Trophoblast cell (in vitro differentiated cells and primary cell): ENCODE measurements at places on chromosomes 1 and 21.
A peak's percentile ranks its signal among the peaks of the same experiment; 100 is the strongest.

DNA sequence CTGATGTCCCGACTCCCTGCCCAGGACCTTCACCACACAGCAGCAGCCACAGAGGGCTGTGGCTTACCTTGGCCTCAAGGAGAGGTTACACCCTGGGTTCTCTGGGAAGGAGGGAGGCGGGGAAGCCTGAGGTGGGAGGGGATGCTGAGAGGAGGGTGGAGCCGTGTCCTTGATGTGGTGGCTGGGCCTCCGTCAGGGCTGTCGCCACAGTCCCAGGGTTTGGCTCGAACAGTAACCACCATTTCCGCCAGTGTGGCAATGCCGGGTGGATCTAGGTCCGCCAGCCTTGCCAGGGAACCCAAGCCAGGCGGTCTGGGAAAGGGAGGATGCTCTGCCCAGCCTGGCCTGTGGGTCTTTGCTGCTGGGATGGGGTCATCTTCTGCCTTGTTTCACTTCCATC, 18.4 kb upstream of the CDCA8 start:
- no peak for DNase-seq

DNA sequence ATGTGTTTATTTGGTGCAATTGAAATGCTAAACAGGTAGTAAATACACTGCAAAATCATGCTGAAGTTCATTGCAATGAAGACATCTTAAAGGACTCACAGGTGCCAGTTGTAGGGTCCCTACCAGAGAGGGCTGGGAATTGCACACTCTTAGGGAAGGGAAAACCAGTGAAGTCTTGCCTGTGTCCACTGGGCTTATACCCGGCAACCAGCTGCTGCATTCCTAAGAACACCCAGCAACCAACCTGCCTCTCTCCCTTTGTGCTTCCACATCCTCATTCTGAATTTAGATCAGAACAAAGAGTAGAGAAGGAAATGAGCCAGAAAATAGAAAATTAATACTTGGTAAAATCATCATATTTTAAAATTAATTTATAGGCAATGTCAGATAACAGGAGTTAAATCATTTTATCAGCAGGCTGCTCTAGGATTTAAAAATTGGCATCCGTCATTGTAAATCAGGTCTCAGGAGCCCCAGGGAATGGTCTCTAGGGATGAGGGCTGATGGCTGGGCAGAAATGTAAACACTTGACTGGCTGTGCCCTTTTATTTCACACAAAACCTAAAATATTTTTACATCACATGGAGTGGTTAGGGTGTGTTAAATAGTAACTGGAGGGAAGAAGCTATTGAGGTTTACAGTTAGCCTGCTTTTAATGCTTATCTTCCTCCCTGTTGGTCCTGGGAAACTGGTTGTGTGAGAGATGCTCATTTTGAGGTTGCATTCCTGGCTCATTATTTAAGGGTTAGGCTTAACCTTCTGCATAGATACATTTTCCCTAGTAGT, 31.3 kb downstream of the PTGFRN start:
- no peak for DNase-seq

- no peak for DNase-seq
Observed at GRCh38 chr21:34092262-34092921, 19.0 kb downstream of the MRPS6 start.

- peak; percentile 52 for DNase-seq
Observed at GRCh38 chr1:186618401-186619170, 61.6 kb downstream of the PTGS2 start.

- no peak for DNase-seq
Observed at GRCh38 chr21:42118901-42119300, 47.8 kb downstream of the UMODL1 start.

DNA sequence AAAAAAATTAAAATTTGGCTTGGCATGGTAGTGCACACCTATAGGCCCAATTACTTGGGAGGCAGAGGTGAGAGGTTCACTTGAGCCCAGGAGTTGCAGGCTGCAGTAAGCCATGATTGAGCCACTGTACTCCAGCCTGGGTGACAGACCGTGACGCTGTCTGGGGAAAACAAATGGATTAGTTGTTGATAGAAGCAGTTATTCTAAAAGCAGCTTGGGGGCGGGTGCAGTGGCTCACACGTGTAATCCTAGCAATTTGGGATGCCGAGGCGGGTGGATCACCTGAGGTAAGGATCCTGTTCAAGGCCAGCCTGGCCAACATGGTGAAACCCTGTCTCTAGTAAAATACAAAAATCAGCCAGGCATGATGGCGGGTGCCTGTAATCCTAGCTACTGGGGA, 40.3 kb downstream of the KIF1B start:
- no peak for DNase-seq

- DNase-seq, result no peak
Observed at GRCh38 chr1:15934211-15935055, 41.5 kb downstream of the ZBTB17 start.

- DNase-seq, result no peak
Observed at GRCh38 chr21:32956061-32956656, 69.6 kb upstream of the OLIG2 start.

DNA sequence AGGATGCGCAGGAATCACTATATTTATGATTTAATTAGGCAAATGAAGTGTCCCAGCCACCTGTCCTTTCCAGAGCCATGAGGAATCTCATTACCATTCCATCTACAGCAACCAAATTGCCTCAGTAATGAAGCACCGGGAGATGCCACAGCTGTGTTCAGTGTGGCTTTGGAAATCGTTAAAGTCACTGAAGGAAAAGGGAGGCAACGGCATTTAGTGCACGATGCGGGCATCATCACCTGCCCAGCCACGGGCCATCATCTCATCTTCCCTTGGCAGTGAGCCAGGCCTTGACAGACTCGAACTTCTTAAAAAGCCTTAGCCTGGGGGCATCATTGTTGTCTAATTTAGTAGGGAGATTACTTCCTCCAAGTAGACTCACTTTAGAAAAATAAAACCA, 67.8 kb downstream of the CNIH3 start:
- peak; percentile 53 for DNase-seq

DNA sequence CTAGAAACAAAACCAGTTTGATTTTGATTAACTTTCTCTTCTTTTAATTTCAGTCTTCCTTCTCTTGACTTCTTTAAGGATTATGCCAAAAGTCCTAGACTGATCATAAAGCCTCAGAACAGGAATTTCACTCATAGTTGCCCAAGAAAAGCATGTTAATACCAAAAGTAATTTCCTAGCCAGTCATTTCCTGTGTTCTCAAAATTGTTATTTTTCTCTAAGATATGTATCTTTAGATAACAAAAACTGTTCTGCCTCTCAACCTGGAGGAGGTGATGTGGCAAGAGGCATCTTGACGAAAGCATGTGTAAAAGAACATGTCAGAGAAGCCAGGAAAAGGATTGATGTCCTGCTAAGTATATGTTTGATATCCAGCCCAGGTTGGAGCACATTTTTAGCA, 78.0 kb upstream of the IPO9 start:
- peak; percentile 59 for DNase-seq

DNA sequence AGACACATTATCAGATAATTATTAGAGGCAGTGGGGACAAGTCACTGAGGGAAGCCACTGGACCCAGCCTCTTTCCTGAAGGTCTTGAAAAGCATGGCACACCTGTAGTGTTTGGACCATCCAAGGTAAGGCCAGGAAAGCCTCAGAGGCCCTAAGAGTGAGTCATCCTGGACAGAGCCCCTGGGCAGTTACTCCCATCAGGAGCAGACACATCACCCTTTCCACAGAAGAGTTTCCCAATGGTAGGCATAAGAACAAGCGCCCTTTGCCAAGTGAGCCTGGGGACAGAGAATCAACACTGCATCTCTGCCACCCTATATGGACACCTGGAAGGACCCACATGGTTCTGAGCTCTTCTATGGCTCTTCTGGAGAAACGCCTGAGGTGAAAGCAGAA, 136.0 kb downstream of the PLXNA2 start:
- DNase-seq, result peak; percentile 75

- peak; percentile 53 for DNase-seq
Observed at GRCh38 chr21:42524341-42525028, 10.8 kb downstream of the SLC37A1 start.

DNA sequence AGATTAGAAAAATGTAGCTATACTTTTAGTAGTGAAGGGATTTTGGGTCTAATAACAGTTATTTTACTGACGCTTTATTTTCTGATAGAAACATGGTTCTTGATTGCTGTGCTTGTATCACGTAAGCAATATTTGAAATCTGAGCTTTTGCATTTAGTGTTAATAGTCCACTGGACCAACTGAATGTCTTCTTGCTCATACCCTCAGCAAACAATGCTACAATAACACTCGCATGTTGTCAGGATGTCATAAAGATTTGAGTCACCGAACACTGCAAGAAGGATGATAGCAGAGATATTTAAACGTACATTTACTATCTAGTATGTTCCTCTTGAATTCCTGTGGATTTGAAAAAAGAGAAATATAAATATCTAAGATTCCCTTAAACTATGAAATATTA, 7.5 kb downstream of the DYRK1A start:
- no peak for DNase-seq

GRCh38 chr1:234556245-234556943, 53.6 kb downstream of the IRF2BP2 start:
- DNase-seq, result no peak

GRCh38 chr1:204446413-204447111, 34.9 kb upstream of the PPP1R15B start:
- DNase-seq, result peak; percentile 39

DNA sequence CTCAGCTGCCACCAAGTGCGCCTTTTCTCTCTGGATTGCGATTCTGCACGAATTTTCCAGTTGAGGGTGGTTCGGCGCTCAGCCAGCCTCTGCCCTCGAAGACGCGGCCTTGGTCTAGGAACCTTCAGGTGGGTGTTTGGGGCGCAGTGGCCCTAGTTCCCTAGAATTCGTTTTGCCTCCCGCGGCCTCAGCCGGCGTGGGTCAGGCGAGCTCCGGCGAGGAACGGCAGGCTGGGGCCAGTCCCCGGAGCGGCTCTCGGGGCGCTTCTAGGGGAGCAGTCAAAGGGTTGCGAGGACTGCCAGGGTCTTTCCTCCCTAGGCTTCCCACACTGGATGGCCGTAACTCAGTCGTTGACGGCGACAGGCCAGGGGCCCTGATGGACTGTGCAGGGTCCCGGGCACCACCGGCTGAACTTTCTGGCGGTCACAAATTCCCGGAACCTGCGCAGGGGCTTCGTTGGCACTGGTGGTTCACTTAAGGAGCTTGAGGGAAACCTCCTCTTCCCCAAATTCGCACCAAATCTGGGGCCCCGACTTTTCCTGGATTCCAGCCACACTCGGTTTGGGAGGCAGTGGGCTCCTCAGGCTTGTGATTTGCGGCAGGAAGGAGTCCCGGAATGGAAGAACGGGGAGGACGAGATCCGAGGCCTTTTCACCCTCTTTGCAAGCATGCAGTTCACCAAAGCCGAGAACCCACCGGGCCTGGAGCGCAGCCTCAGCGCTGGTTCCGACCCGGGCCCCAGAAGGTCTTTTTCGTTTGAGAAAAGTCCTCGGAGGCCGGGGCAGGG, 1.2 kb downstream of the DMBX1 start:
- no peak for DNase-seq

DNA sequence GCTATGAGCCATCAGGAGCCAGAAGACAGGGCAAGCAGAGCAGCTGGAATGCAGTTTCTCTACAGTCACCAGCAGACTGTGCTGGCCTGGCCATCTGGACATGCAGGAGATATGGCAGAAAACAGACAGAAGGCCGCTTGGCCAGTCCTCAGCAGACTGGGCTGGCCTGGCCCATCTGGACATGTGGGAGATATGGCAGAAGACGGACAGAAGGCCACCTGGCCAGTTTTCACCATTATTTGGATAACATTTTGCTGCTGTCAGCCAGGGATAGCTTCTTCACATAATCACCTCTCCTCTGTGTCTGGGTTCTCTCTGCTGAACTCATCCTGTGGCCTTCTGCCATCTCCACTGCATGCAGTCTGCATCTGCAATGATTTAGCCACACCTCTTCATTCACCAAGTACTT, 25.0 kb upstream of the CACYBP start:
- DNase-seq, result peak; percentile 72

DNA sequence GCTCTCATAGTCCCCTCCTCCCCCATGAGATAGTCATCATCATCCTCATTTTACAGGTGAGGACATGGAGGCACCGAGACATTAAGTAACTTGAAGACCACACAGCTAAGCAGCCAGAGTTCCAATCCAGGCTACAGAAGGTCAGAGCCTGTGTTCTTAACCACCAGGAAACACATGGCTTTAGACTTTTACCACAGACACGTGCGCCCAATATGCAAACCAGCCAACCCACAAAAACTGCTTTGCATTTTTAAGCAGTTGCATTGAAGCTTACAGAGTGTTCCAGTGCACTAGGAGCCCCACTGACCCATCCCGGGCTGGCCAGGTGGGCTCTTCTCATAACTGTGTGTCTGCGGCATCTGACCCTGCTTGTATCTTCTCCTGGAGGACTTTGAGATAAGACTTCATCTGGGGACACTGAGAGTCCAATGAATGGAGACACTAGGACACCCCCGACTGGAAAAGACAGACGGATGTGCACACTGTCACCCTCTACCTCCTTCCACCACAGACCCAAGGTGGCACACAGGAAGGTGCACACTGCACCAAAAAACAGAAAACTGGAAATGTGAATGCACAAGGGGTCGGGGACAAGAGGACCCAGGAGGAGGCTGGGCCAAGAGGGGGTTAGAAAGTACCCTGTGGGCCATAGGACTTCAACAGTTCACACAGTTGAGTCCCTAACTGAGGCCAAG, 56.4 kb downstream of the ETS2 start:
- DNase-seq, result no peak

DNA sequence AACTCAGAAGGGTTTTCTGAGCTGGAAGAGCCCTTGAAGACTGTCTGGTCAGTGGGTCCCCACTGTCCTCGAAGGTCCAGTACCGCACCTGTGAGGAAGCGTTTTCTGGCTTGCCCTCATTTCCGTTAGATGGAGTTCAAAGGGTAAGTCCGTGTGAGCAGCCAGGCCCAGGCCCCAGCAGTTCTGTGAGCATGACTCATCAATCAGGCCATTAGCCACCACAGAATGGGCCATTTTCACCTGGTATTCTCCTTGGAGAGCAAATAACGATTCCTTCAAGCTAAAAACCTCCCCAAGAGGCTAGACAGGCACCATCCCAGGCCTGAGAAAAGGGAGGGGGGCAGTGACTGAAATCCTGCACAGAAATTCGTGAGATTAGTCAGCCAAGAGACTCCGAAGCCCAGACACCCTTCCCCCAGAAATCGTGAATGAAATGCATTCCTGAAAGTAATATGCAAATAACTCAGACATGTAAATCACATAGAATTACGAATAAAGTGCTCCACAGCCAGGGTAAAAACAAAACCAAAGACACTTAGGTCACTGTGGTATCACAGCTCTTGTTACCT, 66.0 kb downstream of the BCAR3 start:
- DNase-seq, result peak; percentile 63

DNA sequence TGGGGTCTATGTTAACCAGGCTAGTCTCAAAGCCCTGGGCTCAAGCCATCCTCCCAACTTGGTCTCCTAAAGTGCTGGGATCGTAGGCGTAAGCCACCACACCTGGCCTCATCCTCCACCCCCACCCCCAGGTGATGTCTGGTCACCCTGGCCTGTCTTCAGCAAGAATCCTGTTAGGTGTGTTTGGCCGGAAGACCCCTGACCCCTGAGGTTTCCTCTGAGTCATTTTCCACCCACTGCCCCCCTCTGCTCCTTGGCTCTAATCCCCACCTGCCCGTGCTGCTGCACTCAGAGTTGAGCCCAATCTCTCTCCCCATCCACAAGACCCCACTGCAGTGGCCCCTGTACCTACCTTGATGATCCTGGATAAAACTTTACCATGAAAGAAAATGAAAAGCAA, 25.2 kb downstream of the SLC66A1 start:
- DNase-seq, result no peak

- DNase-seq, result peak; percentile 65
Observed at GRCh38 chr1:181482521-181483284, 614 bp upstream of the CACNA1E start.
